CD4-positive, alpha-beta T cell treated with Interleukin-15 for 1 hour (primary cell): ENCODE measurements at places on chromosomes 6 and 20.

GRCh38 chr20:15253431-15253830, 916.0 kb upstream of the FLRT3 start:
- no peak for DNase-seq

- DNase-seq: no peak
Observed at GRCh38 chr6:151637814-151638213, 144.0 kb downstream of the CCDC170 start.

- DNase-seq: no peak
Observed at GRCh38 chr6:125279961-125280360, 21.8 kb downstream of the HDDC2 start.

DNA sequence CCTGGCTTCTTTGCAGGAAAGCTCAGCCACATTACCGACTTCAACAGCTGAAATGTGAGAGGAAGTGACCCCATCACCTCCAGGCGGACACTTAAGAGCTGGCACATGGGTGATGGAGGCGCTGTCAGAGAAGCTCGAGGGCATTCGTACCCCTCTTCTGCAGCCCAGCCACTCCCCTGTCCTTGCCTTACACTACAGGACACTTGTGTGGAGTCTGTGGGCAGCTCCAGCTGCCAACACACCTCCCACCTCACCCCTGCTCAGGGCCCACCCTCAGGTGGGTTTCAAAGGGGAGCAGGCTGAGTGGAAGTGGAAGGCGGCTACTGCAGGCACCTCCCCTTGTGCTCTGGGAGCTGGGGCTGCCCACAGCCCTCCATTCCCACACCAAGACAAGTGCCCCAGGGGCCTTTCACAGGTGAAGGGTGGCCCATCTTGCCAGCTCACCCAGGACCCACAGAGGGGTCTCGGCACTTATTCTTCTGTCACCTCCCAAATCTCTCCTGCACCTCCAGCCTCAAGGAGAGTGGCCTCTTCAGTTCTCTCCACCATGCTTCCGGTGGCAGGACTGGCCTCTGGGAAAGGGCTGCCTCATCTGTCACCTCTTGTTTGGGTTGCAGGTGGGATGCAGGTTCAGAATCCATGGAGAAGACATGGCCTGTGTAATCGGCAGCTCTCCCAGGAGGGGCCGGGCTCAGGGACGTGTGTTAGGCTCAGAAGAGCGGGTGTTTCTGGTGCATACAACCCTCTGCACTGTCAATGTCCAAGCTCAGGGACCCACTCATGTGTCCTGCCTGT, 49.8 kb downstream of the IRF4 start:
- no peak for DNase-seq

- DNase-seq: no peak
Observed at GRCh38 chr6:4804095-4804494, 27.9 kb downstream of the CDYL start.

GRCh38 chr20:46020555-46020954, 8.5 kb upstream of the SLC12A5 start:
- no peak for DNase-seq

- no peak for DNase-seq
Observed at GRCh38 chr20:23868321-23868720, 11.2 kb downstream of the CST5 start.

DNA sequence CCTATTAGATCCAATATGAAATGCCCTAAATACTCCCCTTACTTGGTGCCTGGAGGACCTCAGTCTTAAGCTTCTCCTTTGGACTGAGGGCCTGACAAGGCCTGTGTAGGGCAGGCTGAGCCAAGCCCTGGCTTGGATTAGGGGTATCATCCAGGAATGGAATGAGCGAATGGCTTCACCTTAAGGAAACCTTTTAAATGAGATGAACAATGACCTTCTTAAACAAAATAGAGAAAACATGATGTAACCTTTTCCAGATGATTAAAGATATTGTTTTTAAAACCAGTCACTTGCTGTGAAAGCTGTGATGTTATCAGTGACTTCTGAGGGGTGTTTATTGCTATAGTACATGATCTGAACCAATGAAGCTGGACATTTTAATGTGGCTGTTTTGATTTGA, 55.5 kb downstream of the TRAF3IP2 start:
- no peak for DNase-seq

- DNase-seq: no peak
Observed at GRCh38 chr20:60565083-60565482, 606.9 kb downstream of the CDH26 start.

GRCh38 chr20:2001119-2001518, 7.3 kb upstream of the PDYN start:
- DNase-seq: no peak

DNA sequence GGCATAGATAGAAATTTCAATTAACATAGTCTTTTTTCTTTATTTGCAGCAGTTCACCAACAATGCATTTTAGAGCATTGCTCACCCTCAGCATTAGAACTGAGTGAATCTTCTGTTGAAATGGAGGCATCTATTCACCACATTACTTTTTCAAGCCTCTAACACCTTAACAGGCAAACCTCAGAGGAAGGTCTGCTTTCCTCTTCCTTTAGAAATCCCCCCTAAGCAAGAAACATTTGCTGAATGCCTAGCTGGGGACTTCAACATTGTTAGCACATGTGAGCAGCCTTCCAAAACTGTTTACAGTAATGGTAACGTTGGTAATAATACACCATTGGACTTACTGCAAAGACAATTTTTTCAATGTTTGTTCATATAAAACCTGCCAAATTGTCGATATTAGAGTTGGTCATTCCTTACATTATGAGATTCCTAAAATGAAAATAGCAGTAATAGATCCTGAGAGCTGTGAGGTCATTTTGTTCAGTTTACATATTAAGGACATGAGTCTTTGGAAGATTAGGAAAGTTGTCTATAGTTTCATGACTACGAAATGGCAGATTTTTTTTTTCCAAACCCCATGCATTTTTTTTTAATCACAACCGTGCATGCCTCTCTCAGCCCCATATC, 20.6 kb upstream of the AKIRIN2 start:
- no peak for DNase-seq

DNA sequence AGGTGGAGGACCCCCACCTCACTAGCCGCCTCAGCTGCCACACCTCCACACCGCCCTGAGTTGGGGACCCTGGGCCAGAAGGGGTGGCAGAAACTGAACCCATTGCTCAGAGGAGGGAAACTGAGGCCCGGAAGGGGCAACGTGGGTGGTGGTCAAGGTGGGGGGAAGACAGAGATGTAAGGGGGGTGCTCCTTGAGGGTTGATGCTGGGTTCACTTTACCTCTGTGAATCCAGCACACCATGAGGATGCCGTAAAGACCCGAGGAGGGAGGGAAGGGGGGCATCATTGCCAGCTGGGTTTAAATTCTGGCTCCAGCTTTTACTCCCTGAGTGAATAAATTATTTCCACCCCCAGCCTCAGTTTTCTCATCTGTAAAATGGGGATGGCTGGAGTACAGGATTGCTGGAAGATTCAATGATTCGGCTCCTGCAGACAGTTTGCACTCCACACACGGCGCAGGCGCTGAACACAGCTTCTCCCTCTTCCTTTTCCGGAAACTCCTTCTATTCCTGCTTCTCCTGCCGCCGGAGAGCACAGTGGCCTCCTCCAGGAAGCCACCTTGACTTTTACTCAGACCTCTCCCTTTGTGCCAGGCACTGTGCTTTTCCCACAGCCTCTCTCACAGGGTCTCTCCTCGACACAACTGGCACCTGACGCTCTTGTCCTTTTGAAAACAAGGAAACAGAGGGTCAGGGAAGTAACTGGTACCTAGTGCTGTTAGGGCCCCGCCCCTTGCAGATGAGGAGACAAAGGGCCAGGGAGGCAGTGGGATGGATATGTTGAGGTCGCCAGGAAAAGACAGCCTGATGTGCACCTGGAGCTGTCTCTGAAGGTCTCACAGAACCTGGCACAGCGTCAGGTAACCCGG, 59.4 kb downstream of the UBE2V1 start:
- DNase-seq: no peak
